Myometrial cell (primary cell): ENCODE measurements at places on chromosomes 3 and 15. TPM values are rescaled to one million over a fixed set of nuclear protein-coding genes. Genes with fewer than 3 reads are reported as not detected.

Gene SLC49A4
- total RNA-seq: 11.0 and 11.2 TPM in 2 replicates

Gene TEX9
- 0.58 and 1.9 TPM in 2 replicates for total RNA-seq

Gene GLDN
- total RNA-seq: 0.29 and 0.53 TPM in 2 replicates

Gene TGM4
- under 0.01 TPM in 1 of 2 replicates, not detected in the other for total RNA-seq

Gene CHRM5
- total RNA-seq: not detected in 2 replicates

Gene ANKRD34C
- not detected in 2 replicates for total RNA-seq

Gene GRIP2
- under 0.01 and 0.35 TPM in 2 replicates for total RNA-seq

Gene ERC2
- total RNA-seq: not detected in 2 replicates

Gene HHLA2
- total RNA-seq: not detected in 2 replicates

Gene GOLGA8R
- total RNA-seq: 0.18 and 1.2 TPM in 2 replicates

Gene FOXB1
- not detected in 2 replicates for total RNA-seq

Gene SLC30A4
- total RNA-seq: 3.2 and 4.3 TPM in 2 replicates

Gene TMC3
- not detected in 2 replicates for total RNA-seq

Gene NR2F2
- total RNA-seq: 24.6 and 30.3 TPM in 2 replicates

Gene ZNF197
- total RNA-seq: 5.8 and 8.7 TPM in 2 replicates

Gene SH2D7
- not detected in 2 replicates for total RNA-seq

Gene IQCF5
- total RNA-seq: not detected in 2 replicates

Gene IL12A
- total RNA-seq: 1.2 and 1.7 TPM in 2 replicates

Gene SERPINI2
- total RNA-seq: not detected in 2 replicates

Gene GNAT1
- total RNA-seq: not detected in 2 replicates

Gene CFAP92
- not detected in 2 replicates for total RNA-seq

Gene SLC15A2
- total RNA-seq: under 0.01 TPM in 1 of 2 replicates, not detected in the other

Gene ADAMTS9
- 0.58 and 0.71 TPM in 2 replicates for total RNA-seq

Gene DPPA2
- total RNA-seq: not detected in 2 replicates

Gene ZDHHC23
- total RNA-seq: 0.35 TPM in 1 of 2 replicates, not detected in the other

Gene WDR82
- total RNA-seq: 45.3 and 48.7 TPM in 2 replicates

Gene HESX1
- not detected in 2 replicates for total RNA-seq

Gene CLEC3B
- total RNA-seq: 2.3 and 7.2 TPM in 2 replicates

Gene CHRNA7
- 2.9 TPM in 1 of 2 replicates, not detected in the other for total RNA-seq

Gene GABRA5
- total RNA-seq: not detected in 2 replicates

Gene LRTM1
- not detected in 2 replicates for total RNA-seq

Gene BLM
- 5.7 and 7.5 TPM in 2 replicates for total RNA-seq

Gene PRSS50
- total RNA-seq: not detected in 2 replicates

Gene MINAR1
- 0.53 and 0.86 TPM in 2 replicates for total RNA-seq

Gene SLC22A14
- not detected in 2 replicates for total RNA-seq

Gene GOLGA6D
- not detected in 2 replicates for total RNA-seq

Gene GRM7
- total RNA-seq: not detected in 2 replicates

Gene HYAL1
- total RNA-seq: 1.7 and 2.8 TPM in 2 replicates

Gene ILDR1
- total RNA-seq: 0.53 TPM in 1 of 2 replicates, not detected in the other

Gene IGSF11
- under 0.01 TPM in 1 of 2 replicates, not detected in the other for total RNA-seq

Gene NR2E3
- 0.18 TPM in 1 of 2 replicates, not detected in the other for total RNA-seq

Gene NCK1
- total RNA-seq: 30.0 and 38.1 TPM in 2 replicates

Gene TAGLN3
- 2.7 and 5.5 TPM in 2 replicates for total RNA-seq

Gene ALG1L2
- not detected in 2 replicates for total RNA-seq

Gene CERS3
- not detected in 2 replicates for total RNA-seq

Gene IMPG2
- under 0.01 and 0.18 TPM in 2 replicates for total RNA-seq

Gene SI
- not detected in 2 replicates for total RNA-seq
